ENCODE measurements at places on chromosomes 3 and 15. TPM values are rescaled to one million over a fixed set of nuclear protein-coding genes. Genes with fewer than 3 reads are reported as not detected.

DNA sequence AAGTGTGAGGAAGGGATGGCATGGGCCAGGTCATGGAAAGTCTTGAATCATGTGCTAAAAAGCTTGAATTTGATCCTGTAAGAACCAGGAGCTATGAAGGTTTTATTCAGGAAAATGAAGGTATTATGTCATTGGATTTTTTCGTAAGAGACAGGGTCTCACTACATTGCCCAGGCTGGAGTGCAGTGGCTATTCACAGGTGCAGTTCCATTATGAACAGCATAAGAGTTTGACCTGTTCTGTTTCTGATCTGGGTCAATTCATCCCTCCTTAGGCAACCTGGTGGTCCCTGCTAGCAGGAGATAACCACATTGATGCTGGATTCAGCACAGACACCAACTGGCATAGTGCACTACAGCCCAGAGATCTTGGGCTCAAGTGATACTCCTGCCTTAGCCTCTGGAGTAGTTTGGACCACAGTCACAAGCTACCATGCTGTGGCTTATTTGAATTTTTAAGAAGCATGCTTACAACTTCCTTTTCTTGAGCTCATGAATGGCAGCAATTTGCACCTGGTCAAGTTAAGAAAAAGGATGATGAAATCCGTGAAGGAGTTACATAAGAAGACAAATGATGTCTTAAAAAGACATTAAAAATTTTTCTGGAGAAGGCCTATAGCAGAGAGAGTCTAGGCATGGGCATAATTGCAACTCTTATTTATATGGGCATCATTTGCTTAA lies 79.1 kb downstream of the CADPS start:
- DNase-seq = no peak

Gene SEC62
- 52.1 TPM for total RNA-seq

- peak; percentile 55 for DNase-seq
Observed at GRCh38 chr3:119937229-119937628, 155.3 kb downstream of the NR1I2 start.

- DNase-seq = no peak
Observed at GRCh38 chr3:194407423-194407822, 8.4 kb upstream of the GP5 start.

Gene HESX1
- total RNA-seq = 1.3 TPM

Gene AZI2
- 62.1 TPM for total RNA-seq

- DNase-seq = peak; percentile 49
Observed at GRCh38 chr15:43208052-43209002, 12.5 kb downstream of the EPB42 start.

Gene ZMYND10
- 4.1 TPM for total RNA-seq

Gene CA12
- total RNA-seq = not detected

DNA sequence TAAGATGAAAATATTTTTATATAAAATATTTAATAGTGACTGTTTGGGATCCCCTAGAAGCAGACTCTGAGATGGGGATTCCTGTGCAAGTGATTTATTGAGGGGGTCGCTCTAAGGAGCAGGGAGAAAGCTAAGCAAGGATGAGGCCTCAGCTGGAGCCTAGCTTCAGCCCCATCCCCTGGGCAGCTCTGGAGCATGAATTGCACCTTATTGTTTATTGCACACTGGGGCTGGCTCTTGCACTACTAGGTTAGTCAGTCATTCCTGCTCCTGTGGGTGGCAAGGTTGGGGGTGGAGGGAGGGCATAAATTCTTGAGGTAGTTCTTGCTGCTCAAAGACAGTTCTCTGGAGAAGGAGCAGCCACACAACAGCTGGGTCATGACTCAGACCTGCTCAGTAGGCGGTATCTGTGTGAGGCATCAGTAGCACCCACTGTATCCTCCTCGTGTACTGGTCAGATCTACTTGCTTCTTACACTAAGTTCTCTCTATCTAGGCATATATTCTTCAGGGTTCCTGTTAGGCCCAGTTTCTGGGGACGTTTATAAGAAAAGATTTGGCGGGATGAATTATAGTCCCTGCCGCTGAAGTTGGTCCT lies 27.2 kb upstream of the TNFSF10 start:
- peak; percentile 60 for DNase-seq

Gene GP5
- 0.43 TPM for total RNA-seq
